SJCRH30 (cell line): ENCODE measurements at places on chromosomes 3 and 15. TPM values are rescaled to one million over a fixed set of nuclear protein-coding genes. Genes with fewer than 3 reads are reported as not detected.

DNA sequence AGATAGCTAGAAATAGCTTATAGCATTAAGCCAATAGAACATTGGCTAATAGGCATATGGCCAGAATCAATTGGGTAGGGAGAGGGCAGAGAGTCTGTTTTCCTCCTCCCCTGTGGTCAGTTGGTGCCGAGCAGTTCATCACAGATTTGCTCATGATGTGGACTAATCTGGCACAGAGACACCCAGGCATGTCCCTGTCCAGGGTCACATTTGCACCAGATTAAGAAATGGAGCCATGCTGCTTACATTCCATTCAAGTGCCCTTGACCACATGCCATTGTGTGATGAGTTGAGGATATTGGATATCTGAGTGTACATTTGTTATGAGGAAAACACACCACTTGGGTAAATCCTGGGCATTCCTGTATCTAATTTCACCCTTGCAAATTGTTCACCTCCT, 53.4 kb downstream of the USP13 start:
- peaks cover 3% of the 10 kb centered on the region; the same call in 1 of the 2 replicates for H3K4me1 ChIP-seq
- peaks cover 7% of the 10 kb centered on the region; the same call in 1 of the 2 replicates for H3K36me3 ChIP-seq
- no peaks in the 10 kb centered on the region for H3K27me3 ChIP-seq
- no peak overlapping the region for H3K4me3 ChIP-seq

GRCh38 chr3:141063831-141064230, 12.7 kb downstream of the SPSB4 start:
- no peak overlapping the region for H3K27ac ChIP-seq
- H3K4me3 ChIP-seq: no peak overlapping the region
- H3K36me3 ChIP-seq: peaks cover 33% of the 10 kb centered on the region

- no peak overlapping the region for H3K27ac ChIP-seq
- no peaks in the 10 kb centered on the region for H3K36me3 ChIP-seq
- no peaks in the 10 kb centered on the region for H3K4me1 ChIP-seq
Observed at GRCh38 chr3:18761530-18761929, 336.4 kb upstream of the SATB1 start.

DNA sequence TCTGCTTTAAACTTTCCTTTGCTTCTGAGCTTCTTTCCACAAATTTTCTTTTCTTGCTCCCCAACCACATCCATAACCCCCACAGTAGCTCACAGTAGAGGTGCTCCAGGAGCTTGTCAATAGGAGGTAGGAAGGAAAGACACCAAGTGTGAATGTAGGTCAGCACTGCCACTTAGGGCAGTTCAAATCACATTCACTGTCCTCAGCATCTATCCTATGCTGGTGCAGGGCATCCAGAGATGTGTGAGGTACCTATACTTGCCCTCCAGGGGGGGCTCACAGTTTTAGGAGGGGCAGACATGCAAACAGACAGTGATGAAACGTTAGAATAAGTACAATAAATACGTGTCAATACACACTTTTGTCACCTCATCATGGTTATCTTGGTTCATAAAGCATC, 1.5 kb upstream of the SPSB4 start:
- peaks cover 9% of the 10 kb centered on the region; the same call in 1 of the 2 replicates for H3K36me3 ChIP-seq
- no peak overlapping the region for H3K27ac ChIP-seq
- no peaks in the 10 kb centered on the region for H3K27me3 ChIP-seq

DNA sequence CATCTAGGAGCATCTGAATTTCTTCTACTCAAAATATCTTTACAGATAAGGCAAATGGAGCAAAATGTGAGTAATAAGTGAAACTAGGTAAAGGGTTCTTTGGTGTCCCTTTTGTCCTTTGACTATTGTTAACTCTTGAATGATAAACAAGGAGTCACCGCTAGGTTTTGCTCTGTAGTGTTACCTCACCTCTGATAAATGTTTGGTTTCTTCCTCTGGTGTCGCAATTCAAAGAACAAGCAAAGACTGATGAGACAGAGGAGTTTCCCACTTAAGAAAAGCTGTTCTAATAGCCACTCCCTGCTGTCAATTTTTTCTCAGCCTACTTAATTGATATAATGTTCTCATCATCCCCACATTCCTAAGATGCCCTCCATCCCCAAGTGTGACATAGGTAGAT, 925.9 kb downstream of the IGSF11 start:
- no peak overlapping the region for H3K27ac ChIP-seq
- no peaks in the 10 kb centered on the region for H3K4me1 ChIP-seq
- DNase-seq: no peak
- no peak overlapping the region for H3K4me3 ChIP-seq
- H3K27me3 ChIP-seq: no peaks in the 10 kb centered on the region
- H3K36me3 ChIP-seq: no peaks in the 10 kb centered on the region

- peaks cover 39% of the 10 kb centered on the region for H3K4me1 ChIP-seq
- no peak for DNase-seq
- no peaks in the 10 kb centered on the region for H3K27me3 ChIP-seq
- H3K4me3 ChIP-seq: no peak overlapping the region
Observed at GRCh38 chr15:70090436-70091296, 7.1 kb downstream of the TLE3 start.

GRCh38 chr3:76212679-76213078, 427.3 kb upstream of the ZNF717 start:
- H3K4me1 ChIP-seq: no peaks in the 10 kb centered on the region
- H3K27me3 ChIP-seq: no peaks in the 10 kb centered on the region
- no peak overlapping the region for H3K4me3 ChIP-seq
- no peaks in the 10 kb centered on the region for H3K36me3 ChIP-seq
- H3K27ac ChIP-seq: no peak overlapping the region

DNA sequence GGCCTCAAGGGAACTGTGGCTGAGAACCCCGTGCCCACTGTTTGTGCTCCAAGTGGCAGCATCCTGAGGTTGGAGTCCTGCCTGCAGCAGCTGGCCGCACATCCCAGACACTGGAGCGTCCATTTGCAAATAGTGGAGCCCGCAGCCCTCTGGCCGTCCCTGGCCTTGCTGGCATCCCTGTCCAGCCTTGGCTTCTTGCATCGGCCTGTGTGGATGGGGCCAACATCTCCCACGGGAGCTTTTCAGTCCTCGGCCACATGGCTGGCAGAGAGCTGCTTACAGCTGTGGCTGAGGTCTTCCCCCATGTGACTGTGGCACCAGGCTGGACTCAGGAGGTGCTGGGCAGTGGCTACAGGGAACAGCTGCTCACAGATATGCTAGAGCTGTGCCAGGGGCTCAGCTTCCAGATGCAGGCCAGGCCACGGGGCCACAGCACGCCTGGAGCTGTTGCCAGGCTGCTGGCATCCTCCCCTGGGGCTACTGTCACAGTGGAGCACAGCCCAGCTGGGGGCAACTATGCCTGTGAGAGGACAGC, 71.2 kb downstream of the FAM43A start:
- H3K27ac ChIP-seq: no peak overlapping the region
- no peaks in the 10 kb centered on the region for H3K27me3 ChIP-seq
- H3K4me3 ChIP-seq: no peak overlapping the region
- H3K36me3 ChIP-seq: no peaks in the 10 kb centered on the region
- no peaks in the 10 kb centered on the region for H3K4me1 ChIP-seq
- DNase-seq: no peak

- peaks cover 8% of the 10 kb centered on the region; the same call in 1 of the 2 replicates for H3K36me3 ChIP-seq
- peaks cover 38% of the 10 kb centered on the region for H3K4me1 ChIP-seq
- no peak overlapping the region for H3K4me3 ChIP-seq
- H3K27ac ChIP-seq: no peak overlapping the region
- no peaks in the 10 kb centered on the region for H3K27me3 ChIP-seq
- DNase-seq: no peak
Observed at GRCh38 chr15:51879555-51879954, 50.1 kb downstream of the TMOD3 start.

- H3K36me3 ChIP-seq: no peaks in the 10 kb centered on the region
- no peak overlapping the region for H3K27ac ChIP-seq
- no peaks in the 10 kb centered on the region for H3K4me1 ChIP-seq
- no peaks in the 10 kb centered on the region for H3K27me3 ChIP-seq
- no peak for DNase-seq
- H3K4me3 ChIP-seq: no peak overlapping the region
Observed at GRCh38 chr15:27278761-27279160, 307.8 kb downstream of the GABRG3 start.

- H3K4me1 ChIP-seq: no peaks in the 10 kb centered on the region
- H3K27me3 ChIP-seq: no peaks in the 10 kb centered on the region
- no peaks in the 10 kb centered on the region for H3K36me3 ChIP-seq
- H3K27ac ChIP-seq: no peak overlapping the region
Observed at GRCh38 chr15:36373550-36373949, 205.9 kb upstream of the CDIN1 start.

- H3K27me3 ChIP-seq: no peaks in the 10 kb centered on the region
- no peaks in the 10 kb centered on the region for H3K36me3 ChIP-seq
- H3K4me1 ChIP-seq: peaks cover 24% of the 10 kb centered on the region
Observed at GRCh38 chr3:47266709-47267489, 15.7 kb downstream of the KIF9 start.

- H3K4me1 ChIP-seq: no peaks in the 10 kb centered on the region
- no peak overlapping the region for H3K27ac ChIP-seq
- H3K36me3 ChIP-seq: no peaks in the 10 kb centered on the region; the same call in 1 of the 2 replicates
- no peaks in the 10 kb centered on the region; the same call in 1 of the 2 replicates for H3K27me3 ChIP-seq
Observed at GRCh38 chr15:42037656-42038055, 16.8 kb upstream of the PLA2G4E start.

DNA sequence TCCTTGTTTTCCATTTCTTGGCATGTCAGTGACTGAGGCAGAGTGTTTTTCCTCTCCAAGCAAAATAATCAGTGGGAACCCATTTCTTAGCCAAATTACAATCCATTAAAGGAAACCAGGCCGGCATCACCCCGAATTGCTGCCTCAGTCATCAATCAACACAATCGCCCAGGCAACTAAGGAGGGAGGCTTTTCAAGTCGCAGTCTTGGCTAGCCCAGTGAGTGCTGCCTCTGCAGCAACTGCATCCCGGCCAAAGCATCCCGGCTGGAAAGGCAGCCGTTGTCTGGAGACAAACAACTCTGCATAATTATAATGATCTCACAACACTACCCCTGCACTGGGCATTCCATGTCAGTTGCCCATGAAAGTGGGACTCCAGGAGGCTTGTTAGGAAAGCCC, 213.5 kb upstream of the PRICKLE2 start:
- H3K36me3 ChIP-seq: no peaks in the 10 kb centered on the region
- no peak overlapping the region for H3K27ac ChIP-seq
- no peak overlapping the region for H3K4me3 ChIP-seq
- DNase-seq: no peak

DNA sequence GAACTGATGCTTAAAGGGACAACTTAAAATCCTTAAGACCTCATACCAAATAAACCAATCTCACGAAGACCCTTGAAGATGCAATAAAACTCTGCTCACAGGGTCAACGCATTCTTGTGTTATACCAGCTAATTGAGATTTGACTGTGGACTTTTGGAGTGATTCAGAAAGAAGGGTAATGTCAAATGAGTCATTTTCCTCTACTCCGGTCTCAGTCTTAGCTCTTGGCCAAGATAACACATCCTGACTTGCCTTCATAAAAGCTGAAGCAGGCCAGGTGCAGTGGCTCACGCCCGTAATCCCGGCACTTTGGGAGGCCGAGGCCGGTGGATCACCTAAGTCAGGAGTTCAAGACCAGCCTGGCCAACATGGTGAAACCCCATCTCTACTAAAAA, 3.8 kb downstream of the PKM start:
- peaks cover 60% of the 10 kb centered on the region for H3K36me3 ChIP-seq
- H3K4me3 ChIP-seq: peak overlapping the region; percentile 96
- H3K27me3 ChIP-seq: no peaks in the 10 kb centered on the region
- H3K27ac ChIP-seq: peak overlapping the region; percentile 98

DNA sequence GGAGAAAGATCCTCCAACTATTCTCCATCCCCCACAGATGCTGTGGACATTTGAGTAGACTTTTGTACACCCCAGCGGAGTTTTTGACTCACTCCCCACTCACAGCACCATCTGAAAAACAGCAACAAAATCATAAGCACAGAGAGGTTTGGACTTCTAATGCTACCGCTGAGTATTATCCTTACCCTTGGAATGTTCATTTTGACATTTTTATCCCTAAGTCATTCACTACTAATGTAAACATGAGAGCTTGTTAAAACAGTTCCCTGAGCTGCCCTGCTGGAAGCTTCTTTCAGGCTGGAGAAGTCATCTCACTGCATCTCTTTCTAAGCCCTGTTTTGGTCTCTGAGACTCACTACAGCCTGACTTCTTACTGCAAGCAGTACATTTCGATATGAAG, 1045.9 kb downstream of the MCTP2 start:
- H3K36me3 ChIP-seq: no peaks in the 10 kb centered on the region
- no peak overlapping the region for H3K4me3 ChIP-seq
- H3K4me1 ChIP-seq: peaks cover 3% of the 10 kb centered on the region; the same call in 1 of the 2 replicates
- no peak for DNase-seq
- H3K27me3 ChIP-seq: no peaks in the 10 kb centered on the region

DNA sequence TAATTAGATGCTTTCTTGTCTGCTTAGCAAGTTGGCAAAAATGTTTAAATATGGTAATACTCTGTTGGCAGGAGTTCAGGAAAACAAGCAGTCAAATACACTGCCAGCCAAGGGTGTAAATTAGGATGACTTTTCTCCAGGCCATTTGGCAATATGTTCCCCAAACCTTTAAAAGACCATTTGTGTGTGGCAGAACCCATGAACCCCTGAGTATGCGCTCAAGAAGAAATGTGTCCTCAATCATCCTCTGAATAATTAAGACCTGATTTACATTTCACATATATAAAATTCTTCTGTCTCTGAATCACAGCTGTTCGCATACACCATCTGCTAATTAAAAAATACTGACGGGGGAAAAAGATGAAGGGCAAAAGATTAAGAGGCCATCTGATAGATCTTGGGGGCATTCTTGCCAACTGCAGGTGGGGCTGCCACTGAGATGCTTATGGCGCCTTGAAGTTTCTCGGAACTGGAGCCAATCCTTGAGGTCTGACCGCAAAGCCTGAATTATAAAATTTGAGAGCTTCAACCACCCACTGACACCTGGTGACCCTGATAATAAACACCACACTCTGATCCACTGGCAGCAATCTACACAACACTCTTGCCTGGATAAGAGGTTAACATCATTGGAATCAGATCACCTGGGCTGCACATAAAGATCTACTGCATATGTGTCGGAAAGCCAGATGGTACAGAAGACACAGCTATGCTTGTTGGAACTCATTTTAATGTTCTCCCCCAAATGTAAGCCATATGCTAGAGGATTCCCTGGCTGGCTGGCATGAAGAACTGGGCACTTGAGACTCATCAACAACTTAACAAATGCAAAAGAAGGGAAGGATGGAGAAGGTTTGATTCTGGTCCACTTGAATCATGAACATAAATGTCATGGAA, 190.6 kb downstream of the OSBPL10 start:
- H3K4me3 ChIP-seq: no peak overlapping the region
- no peaks in the 10 kb centered on the region for H3K27me3 ChIP-seq
- H3K27ac ChIP-seq: no peak overlapping the region
- no peaks in the 10 kb centered on the region for H3K4me1 ChIP-seq
- H3K36me3 ChIP-seq: no peaks in the 10 kb centered on the region

FRMD5 gene
- 0.46 and 0.49 TPM in 2 replicates for total RNA-seq

GPR171 gene
- total RNA-seq: not detected in 2 replicates

RTP3 gene
- total RNA-seq: not detected in 2 replicates

SKOR1 gene
- total RNA-seq: 3.1 and 4.5 TPM in 2 replicates
